ENCODE measurements at places on chromosomes 6 and 20.

DNA sequence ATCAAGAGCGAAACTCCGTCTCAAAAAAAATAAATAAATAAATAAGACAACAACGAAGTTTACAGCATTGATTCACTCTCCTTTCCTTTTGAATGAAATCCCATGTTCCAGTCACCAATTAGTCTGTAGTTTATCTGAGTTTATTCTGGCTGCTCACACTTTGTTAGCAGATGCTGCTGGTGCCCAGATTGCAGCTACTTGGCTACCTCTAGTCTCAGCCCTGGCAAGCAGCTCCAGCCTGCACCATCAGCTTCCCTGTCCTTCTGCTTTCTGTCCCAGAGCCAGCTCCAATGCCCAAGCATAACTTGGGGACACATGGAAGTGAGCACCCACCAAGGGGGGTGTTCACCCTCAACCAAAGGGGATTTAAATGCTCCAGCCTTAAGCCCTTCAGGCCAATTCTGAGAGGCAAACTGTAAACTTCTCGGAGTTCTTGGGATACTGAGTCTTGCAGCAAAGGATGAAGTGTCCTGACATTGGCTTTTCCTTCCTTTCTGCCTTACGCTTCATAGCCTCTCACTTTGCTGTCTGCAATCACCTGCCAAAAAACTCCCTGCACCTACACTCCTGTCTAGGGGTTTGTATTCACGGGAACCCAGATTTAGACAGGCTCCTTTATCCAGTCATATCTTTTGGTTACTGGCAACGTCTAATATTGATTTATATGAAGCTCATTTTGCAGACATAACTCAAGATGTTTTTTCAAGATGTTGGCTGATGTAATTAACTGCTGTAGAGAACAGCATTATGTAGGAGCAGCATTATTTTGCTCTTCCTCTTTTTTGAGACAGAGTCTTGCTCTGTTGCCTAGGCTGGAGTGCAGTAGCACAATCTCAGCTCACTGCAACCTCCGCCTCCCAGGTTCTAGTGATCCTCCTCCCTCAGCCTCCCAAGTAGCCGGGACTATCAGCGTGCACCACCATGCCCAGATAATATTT is 9.8 kb upstream of the TASP1 start:
- DNase-seq: no peak

DNA sequence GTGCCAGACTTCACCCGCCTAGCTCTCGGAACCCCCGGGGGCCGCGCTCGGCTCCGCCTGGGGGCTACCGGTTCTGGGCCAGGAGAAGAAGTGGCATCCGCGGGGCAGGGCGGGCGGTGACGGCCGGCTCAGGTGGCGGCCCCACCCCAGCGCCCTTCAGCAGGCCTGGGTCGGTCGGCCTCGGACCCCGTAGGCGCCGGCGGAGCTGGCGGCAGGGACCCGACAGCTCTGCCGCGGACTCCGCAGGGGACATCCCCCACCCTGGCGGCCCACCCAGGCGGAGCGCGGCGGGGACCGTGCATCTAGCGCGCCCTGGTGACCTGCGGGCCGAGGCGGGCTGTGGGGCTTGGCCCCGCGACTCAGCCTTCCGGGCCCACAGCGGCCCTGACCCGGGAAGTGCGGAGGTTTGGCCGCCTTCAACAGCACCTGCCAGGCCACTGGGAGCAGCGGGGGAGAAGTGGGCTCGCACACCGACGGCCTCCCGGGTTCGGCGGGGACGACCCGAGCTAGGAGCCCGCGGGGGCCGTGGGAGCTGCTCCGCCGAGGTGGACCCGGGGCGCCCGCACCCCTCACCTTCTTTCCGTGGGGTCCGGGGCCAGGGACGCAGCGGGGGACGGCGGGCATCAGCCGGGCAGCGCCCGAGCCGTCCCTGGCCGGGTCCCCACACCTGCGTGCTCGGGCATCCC is 87.1 kb downstream of the TMEM242 start:
- DNase-seq: no peak

GRCh38 chr20:62980970-62981369 is 25.8 kb downstream of the BHLHE23 start:
- peak; percentile 31 for DNase-seq

DNA sequence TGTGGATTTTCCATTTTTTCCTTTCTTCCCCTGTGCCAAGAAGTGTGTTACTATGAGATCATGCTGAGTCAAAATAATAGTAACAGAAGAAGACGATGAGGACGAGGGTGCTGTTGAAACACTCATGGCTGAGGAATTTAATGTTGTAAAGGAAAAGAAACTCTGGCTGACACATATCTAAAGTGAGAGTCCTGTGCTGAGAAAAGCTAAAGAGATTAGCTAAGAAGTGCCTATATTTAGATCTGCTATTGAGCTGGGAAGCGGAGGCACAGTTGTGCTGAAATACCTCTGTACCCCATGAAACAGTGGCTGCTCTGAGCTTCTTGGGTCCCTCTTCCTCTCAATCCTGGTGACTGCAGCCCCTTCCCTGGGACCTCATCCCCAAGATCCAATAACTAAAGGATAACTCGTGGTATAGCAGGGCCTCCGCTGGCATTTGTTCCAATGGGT is 1.1 kb upstream of the SYTL3 start:
- peak; percentile 74 for DNase-seq

All from AG08395 (cell line).